Myometrial cell (primary cell): ENCODE measurements at places on chromosomes 4 and X. TPM values are rescaled to one million over a fixed set of nuclear protein-coding genes. Genes with fewer than 3 reads are reported as not detected.

Gene BANK1
- total RNA-seq: 0.29 TPM in 1 of 2 replicates, not detected in the other

Gene CENPC
- 4.9 and 6.2 TPM in 2 replicates for total RNA-seq

Gene DCAF8L2
- total RNA-seq: not detected in 2 replicates

Gene POU3F4
- total RNA-seq: not detected in 2 replicates

Gene TRIM61
- 0.58 and 1.4 TPM in 2 replicates for total RNA-seq

Gene HSFX2
- total RNA-seq: not detected in 2 replicates

Gene PNCK
- total RNA-seq: not detected in 2 replicates

Gene NKX1-1
- total RNA-seq: not detected in 2 replicates

Gene MAGEA3
- total RNA-seq: not detected in 2 replicates

Gene ESX1
- 1.4 and 8.2 TPM in 2 replicates for total RNA-seq

Gene FRMD7
- total RNA-seq: not detected in 2 replicates

Gene TMEM31
- not detected in 2 replicates for total RNA-seq

Gene IRS4
- not detected in 2 replicates for total RNA-seq

Gene LETM1
- 32.8 and 44.1 TPM in 2 replicates for total RNA-seq

Gene NAP1L5
- total RNA-seq: 8.2 and 8.9 TPM in 2 replicates

Gene DHRSX
- total RNA-seq: 18.3 and 36.0 TPM in 2 replicates

Gene SYN1
- 0.18 and 0.29 TPM in 2 replicates for total RNA-seq

Gene TRIML2
- total RNA-seq: not detected in 2 replicates

Gene DCAF16
- total RNA-seq: 12.4 and 22.0 TPM in 2 replicates

Gene FRG2
- not detected in 2 replicates for total RNA-seq

Gene NWD2
- not detected in 2 replicates for total RNA-seq

Gene DTHD1
- total RNA-seq: not detected in 2 replicates

Gene PNPLA4
- 20.2 and 27.8 TPM in 2 replicates for total RNA-seq

Gene PDE6B
- not detected in 2 replicates for total RNA-seq

Gene HPSE
- under 0.01 and 1.4 TPM in 2 replicates for total RNA-seq

Gene CD38
- total RNA-seq: not detected in 2 replicates

Gene PABPC5
- total RNA-seq: 1.2 TPM in 2 replicates

Gene FOXR2
- not detected in 2 replicates for total RNA-seq

Gene ATP2B3
- total RNA-seq: not detected in 2 replicates

Gene RBM46
- total RNA-seq: not detected in 2 replicates

Gene CAPN6
- total RNA-seq: 0.18 TPM in 1 of 2 replicates, not detected in the other

Gene TRPC5OS
- total RNA-seq: not detected in 2 replicates
